Choroid plexus epithelial cell (primary cell): ENCODE measurements at places on chromosomes 16 and 17.

GRCh38 chr16:69078073-69078472 is 27.4 kb upstream of the HAS3 start:
- DNase-seq, result no peak

- no peak for DNase-seq
Measured at GRCh38 chr17:75551266-75551665, 25.8 kb downstream of the LLGL2 start.

GRCh38 chr17:29573558-29573869 is 5.0 kb downstream of the TP53I13 start:
- no peak for DNase-seq

GRCh38 chr17:83152745-83153611 is 73.6 kb downstream of the METRNL start:
- no peak for DNase-seq

- peak; percentile 65 for DNase-seq
Measured at GRCh38 chr16:46747777-46748651, at the start of gene MYLK3. Gene MYLK3 (minus strand): TSS chr16:46748344. CDS start chr16:46748193, 151 bp downstream.

- DNase-seq, result no peak
Measured at GRCh38 chr16:72308396-72308795, 136.4 kb upstream of the PMFBP1 start.
